ENCODE measurements at places on chromosomes 3 and 15.

- DNase-seq: no peak
Measured at GRCh38 chr3:185030951-185031350, 121.9 kb downstream of the C3orf70 start.

- DNase-seq: no peak
Measured at GRCh38 chr3:18012436-18012835, 270.0 kb upstream of the TBC1D5 start.

DNA sequence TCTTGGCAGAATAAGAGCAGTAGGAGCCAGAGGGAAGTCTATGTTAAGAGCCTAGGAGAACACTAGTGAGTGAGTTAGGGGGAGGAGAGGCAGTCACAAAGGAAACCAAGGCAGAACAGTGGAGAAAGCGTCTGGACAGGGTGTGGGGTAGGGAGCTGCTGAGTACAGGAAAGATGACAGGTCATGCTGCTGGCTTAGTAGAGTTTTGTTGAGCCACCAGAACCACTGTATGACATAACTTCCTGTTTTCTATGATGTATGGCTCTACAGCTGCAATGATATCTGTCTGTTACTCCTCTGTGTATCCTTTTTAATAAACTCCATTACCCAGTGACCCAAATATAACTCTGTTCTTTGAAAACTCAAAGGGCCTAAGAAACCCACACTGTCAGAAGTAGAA, 10.6 kb upstream of the STT3B start:
- DNase-seq: no peak

DNA sequence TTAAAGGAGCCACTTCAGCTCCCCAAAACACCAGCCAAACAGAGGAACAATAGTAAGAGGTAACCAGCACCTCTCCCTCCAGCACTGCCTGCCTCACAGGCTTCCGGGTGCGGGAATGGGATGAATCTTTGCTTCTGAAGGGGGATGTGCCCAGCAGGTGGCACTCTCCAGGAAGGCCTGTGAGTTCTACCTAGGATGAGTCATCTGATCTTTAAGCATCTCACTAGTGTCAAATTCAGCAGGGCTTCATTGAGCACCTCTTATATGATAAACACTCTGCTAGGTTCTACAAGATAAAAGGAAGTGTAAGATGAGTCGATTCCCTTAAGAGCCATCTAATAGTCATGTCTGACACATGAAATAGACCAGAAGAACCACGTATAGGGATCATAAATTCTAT, 237.4 kb upstream of the UMPS start:
- DNase-seq: no peak

DNA sequence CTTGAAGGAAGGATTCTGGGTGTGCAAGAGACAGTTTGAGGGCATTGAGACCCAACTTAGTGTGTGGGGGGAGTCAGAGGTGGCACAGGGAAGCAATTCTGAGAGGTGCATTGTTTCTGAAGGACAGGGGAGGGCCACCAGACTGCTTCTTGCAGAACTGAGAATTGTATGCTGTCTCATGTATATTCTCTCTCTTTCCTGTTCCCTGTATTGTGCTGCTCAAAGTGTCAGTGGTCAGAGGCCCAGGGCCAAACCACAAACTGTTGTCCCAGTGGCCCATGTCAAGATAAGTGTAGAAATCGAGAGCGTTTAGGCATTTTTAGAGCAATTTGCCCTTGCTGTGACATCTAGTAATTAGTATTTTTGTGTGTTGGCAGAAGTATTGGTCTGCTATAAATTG, 567.1 kb downstream of the EDEM1 start:
- no peak for DNase-seq

GRCh38 chr3:148332509-148332908, 365.2 kb upstream of the AGTR1 start:
- DNase-seq: no peak

GRCh38 chr3:172070269-172070668, 30.9 kb downstream of the FNDC3B start:
- DNase-seq: no peak

DNA sequence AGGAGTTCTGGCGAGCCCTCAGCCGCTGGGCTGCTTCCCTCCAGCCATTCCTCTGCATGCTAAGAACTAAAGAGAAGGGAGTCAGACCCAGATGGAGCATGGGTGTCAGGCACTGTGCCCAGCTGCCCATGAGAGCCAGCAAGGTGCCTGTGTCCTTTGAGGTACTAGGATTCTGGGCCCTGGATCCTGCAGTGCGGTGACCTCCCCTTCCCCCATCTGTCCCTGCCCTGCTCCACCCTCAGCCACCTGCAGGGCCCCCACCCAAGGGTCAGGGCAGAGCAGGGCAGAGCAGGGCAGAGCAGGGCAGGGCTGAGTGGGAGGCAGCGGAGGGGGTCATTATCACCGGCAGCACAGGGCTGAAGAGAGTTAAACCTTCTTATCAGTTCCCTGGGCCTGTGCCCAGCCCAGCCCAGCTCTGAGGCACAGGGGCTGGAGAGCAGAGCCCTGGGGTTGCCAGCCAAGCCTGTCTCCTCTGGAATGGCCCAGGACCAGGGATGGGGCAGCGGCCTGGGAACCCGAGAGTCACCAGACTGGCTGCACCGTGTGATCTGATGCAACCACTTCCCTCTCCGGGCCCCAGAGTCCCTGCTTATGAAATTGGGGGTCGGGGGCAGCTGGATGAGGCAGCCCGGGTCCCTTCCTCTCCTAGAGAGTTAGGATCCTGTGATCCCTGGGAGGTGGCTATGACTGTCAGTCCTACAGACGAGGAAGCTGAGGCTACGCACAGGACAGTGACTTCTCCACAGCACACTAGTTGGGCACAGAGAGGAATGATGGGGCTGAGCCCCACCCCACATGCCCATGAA, 17.3 kb downstream of the ZDHHC19 start:
- DNase-seq: no peak

- no peak for DNase-seq
Measured at GRCh38 chr15:95559875-95560394, 770.6 kb upstream of the NR2F2 start.
